Urinary bladder (tissue), 4 donors: ENCODE measurements at places on chromosomes 3 and 15. TPM values are rescaled to one million over a fixed set of nuclear protein-coding genes. Genes with fewer than 3 reads are reported as not detected.

Gene CCR8
- not detected for total RNA-seq

DNA sequence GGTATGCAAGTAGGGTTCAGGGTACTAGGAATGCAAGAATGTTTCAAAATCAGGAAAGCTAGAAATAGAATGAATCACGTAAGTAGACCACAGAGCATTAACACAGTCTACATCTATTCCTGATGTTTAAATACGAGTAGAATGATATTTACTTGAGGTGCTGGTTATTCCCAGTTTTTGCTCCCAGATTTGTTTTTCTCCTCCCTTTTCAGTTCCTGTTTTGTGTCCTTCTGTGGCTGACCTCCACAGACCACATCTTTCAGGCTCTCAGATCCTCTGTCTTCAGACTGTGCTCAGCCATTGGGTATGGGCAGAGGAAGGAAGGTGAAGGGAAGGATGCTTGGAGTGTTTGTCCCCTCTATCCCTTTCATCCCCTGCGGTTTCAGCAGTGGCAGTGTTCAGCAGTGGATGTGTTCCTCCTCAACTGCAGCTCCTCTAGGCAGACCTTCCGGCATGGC, 276.6 kb downstream of the ZNF621 start:
- DNase-seq: no peak

DNA sequence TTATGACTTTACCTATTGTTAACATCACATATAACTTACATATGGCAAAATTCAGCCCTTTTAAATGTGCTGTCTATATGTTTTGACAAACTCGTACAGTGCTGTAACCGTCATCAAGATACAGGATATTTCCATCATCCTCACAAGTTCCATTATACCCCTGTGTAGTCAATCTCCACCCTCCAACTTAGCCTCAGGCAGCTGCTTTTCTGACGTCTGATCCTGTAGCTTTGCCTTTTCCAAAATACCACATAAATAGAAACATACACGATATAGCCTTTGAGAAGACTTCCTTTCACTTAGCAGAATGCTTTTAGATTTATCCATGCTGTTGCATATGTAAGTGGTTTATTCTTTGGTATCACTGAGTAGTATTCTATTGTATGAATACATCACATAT, 47.1 kb downstream of the SLC12A1 start:
- DNase-seq: no peak

Gene P2RY14
- total RNA-seq: 2.6 TPM

DNA sequence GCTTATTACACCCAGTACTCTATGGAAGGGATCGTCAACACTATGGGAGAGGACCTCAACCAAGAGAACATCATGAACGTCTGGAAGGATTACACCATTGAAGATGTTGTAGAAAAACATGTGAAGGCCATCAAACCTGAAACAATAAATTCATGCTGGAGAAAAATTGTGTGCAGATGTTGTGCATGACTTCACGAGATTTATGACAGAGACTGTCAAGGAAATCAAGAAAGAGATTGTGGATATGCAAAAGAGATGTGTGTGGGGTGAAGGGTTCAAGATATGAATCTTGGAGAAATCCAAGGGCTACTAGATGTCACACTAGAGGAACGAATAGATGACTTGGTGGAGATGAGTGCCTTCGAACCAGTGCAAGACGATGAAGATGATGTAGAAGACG, 3.5 kb upstream of the PARP16 start:
- no peak for DNase-seq

Gene CNTN3
- total RNA-seq: 27.1 TPM

DNA sequence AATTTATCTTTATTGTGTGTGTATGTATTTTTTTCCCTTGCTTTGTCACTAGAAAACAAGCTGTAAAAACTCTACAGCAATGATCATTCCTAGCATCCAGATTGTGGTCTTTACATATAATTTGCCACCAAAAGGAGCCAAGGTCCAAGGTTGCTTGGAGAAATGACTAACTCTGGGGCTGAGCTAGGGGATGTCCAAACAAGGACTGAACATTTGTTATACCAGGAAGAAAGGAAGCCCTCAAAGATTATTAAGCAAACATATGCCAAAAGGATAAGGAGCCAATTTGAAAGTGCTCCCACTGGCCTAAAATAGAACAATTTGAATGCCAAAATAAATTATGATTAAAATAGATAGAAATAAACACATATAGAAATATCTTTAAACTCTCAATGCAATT, 293.3 kb downstream of the ZIC1 start:
- DNase-seq: no peak

Gene GOLGA6A
- not detected for total RNA-seq

DNA sequence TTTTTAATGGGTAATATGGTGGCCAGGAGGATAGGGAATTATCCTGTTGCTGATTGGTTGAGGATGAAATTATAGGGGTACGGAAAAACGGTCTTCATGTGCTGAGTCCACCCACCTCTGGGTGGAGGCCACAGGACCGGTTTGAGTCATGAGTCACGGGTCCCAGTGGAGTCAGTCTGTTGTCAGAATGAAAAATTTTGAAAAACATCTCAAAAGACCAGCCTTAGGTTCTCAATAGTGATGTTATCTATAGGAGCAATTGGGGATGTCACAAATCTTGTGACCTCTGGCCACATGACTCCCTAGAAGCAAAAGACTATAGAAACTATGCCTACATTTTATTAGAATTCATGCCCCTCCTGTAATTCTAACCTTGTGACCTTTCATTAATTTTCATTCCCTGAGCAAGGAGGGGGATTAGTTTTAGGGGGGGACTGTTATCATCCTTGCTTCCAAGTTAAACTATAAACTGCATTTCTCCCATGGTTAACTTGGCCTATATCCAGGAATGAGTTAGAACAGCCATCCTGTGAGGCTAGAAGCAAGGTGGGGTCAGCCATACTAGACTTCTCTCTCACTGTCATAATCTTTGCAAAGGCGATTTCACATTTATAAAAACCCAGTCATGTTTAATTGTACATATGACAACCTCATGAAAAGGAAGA, 101.2 kb downstream of the TCF12 start:
- no peak for DNase-seq

DNA sequence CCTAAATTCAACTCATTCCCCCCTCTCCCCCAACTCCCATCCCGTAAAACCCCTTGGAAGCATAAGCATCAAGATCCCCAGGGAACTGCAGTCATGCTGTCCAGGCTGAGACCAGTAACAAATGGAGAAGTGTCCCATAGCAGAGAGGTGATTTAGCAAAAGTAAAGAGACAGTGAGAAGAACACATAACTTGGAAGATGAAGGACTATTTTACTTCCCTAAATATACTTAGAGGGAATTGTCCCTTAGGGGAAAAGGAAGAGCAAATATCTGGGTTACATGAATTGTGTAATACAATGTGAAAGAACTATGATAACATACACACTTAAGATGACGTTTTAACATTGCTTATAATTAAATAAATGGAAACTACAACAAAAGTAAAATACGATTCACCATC, 61.6 kb upstream of the LRRFIP2 start:
- DNase-seq: no peak

GRCh38 chr3:142318331-142318730, 92.9 kb upstream of the GK5 start:
- no peak for DNase-seq

Gene GNAT1
- total RNA-seq: not detected

GRCh38 chr3:128311441-128311844, 155.2 kb downstream of the DNAJB8 start:
- no peak for DNase-seq

- no peak for DNase-seq
Observed at GRCh38 chr3:32499585-32499984, 3.1 kb downstream of the CMTM6 start.

GRCh38 chr3:41991437-41991836, 29.5 kb upstream of the ULK4 start:
- no peak for DNase-seq

GRCh38 chr15:36837246-36837645, 257.8 kb downstream of the CDIN1 start:
- no peak for DNase-seq

Gene MEGF11
- 0.11 TPM for total RNA-seq

DNA sequence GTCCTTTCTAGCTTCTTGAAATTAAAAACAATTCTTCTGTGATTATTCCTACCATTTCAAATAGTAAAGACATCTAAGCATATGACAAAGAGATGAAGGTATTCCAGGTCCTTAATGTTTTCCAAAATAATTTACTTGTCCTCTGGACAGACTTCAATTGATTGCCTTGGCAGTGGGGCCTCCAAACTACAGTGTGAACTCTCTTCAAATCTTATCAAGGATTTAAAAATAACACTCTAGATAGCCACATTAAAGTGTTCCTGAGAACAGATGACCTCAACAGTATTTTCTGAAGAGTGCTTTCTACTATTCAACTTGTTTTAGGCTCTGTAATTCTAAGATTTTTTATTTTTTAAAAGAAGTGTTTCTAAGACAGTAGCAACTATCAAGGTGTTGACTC, 7.9 kb upstream of the MLF1 start:
- no peak for DNase-seq

DNA sequence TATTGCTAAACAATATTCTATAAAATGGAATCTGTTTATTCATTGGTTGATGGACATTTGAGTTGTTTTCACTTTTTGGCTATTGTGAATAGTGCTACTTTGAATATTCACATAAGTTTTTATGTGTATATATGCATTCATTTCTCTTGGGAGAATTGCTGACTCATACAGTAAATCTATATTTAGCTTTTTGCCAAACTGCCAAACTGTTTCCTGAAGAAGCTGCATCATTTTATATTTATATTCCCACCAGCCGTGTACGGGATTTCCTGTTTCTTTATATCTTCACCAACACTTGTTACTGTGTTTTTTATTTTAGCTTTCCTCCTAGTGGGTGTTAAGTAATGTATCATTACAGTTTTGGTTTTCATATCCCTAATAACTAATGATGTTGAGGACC, 12.5 kb upstream of the TCAIM start:
- no peak for DNase-seq

DNA sequence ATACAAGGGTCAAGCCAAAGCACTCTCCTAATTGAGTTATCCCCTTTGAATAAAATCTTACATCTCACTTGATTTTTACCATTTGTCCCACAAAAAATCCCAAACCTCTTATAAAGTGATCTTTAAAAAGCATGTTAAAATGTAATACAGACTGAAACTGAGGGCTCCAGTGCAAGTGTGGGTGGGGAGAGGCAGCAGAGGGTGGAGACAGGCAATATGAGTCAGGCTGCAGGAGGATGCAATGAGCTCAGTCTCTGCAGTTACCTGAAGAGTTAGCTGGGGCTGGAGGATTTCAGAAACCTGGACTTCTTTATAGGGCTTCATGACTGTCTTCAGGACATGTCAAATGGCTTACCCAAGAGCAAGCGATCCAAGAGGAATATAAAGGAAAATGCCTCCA, 14.2 kb upstream of the COLQ start:
- no peak for DNase-seq

DNA sequence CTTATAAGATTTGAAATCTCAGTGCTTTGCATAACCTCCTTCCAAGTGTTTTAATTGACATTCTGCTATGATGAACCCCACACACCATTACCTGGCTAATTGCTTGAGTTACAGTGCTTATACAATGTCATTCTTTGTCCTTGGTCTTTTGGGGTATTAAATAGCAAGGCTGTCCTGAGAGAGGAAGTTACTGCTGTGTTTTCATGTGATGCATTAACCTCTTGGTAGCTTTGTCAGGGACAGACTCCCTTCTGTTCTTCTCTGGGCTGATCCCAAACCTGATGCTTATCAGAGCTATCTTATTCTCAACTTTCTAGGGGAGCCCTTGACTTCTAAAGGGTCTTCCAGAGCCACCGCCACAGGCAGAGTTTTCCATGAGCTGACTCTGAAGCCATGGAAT, 12.4 kb upstream of the OTOL1 start:
- DNase-seq: no peak

DNA sequence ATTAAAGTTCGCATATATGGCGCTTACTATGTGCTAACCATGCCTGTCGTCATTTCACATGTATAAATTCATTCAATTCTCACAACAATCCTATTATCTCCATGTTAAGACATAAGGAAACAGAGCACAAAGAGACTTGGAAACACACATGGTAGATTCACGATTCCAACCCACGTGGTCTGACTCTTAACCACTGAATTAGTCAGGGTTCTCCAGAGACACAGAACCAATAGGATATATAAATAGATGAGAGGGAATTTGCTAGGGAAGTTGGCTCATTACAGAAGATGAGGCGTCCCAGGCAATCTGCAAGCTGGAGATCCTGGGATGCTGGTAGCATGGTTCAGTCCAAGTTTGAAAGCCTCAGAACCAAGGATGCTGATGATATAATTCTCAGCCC, 765.3 kb downstream of the TBL1XR1 start:
- DNase-seq: no peak

- no peak for DNase-seq
Observed at GRCh38 chr3:190238871-190239270, 83.4 kb downstream of the CLDN1 start.

DNA sequence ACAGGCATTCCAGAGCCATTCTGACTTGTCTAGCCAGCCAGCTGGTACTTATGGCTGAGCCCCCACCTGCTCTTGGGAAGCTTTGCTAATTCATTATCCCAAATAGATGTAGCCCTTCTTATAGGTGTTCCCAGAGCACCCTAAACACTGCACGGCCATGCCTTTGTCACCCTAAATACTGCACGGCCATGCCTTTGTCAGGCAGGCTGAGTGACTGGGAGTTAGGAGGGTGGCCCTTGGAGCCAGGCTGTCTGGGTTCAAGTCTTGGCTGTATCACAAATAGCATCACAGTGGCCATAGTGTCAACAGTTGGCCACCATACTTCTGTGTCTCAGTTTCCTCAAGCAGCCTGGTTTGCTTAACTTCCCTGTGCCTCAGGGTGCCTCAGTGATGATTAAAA, 292.3 kb downstream of the ADAMTS17 start:
- no peak for DNase-seq

DNA sequence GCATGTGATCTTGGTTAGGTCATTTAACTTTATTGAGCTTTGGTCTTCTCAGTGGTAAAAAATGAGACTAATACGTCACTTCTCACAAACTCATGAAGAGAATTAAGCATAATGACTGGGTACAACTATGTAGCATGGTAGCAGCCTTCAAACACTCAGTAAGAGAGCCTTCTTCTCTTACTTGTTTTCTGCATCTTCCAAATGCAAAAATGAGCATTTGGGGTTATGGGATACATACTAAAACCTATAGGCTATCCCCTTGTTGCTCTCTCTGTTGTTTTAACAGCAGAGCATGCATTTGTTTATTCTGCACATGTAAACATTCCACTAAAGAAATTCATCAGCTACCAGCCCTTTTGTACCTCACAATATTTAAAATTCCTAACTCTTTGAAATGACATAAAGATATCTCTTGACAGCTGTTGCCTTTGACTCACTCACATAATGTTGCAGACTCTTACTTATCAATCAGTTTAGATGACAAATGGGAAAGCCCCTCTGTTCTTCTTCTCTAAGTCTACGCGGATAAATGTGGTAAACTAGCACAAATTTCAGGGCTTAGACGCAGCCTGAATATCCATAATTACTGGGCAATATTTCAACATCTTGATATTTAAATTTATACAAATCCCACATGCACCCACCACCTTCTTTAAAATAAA, 327.3 kb upstream of the SATB1 start:
- DNase-seq: no peak

GRCh38 chr15:62391641-62392262, 226.7 kb upstream of the C2CD4B start:
- DNase-seq: no peak

Gene KBTBD13
- total RNA-seq: 0.32 TPM

Gene SUCLG2
- total RNA-seq: 72.8 TPM
